Thoracic aorta (tissue), 2 donors: ENCODE measurements at places on chromosomes 4 and X. TPM values are rescaled to one million over a fixed set of nuclear protein-coding genes. Genes with fewer than 3 reads are reported as not detected.

DNA sequence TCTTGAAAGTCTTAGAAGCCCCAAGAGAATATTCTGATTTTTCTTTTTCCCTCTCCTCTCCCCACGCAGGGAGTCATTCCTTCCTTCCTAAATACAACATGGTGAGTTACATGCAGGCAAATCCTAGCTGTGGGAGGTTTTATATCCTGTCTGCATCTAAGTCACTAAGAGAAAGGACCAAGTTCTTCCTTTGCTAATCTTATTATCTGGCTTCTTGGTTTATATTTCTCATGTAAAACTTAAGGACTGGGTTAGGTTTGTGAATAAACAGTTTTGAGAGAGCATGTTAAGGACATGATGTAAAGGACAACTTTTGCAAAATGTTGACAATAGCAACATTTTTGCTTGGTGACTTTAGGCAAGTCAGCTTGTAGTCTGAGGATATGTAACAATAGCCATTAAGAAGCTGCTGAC, 5.1 kb upstream of the CXCL9 start:
- no peak for DNase-seq

The TEC gene
- total RNA-seq: 12.8 TPM

DNA sequence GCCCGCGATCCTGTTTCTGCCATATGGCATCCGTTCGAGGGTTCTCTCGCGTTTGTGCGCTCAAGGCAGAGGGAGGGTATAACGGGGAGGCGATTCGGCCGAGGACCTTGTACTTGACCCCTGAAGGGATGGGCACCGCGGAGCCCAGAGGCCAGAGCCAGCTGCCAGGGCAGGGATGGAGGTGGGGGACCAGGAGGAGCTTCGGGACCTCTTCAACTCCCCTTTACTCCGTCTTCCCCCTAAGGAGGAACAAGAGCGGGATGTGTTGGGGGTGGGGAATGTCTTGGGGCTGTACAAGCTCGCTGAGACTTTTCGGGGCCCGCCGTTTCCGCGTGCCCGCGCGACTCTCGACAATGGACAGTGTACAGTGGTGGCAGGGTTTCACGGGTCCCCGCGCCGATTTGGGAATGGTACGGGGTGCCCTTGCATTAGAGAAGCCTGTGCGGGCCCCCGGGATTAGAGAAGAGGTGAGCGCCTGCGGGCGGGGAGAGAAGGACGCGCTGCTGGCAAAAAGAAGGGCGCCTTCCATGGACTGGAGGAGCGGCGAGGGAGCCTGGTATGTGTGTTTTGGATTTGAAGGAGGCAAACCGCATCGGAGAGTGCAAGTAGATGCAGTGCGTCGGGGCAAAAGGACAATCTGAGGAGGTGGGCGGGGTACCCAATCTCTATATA, 760 bp downstream of the UGT8 start:
- no peak for DNase-seq

GRCh38 chr4:173138624-173139023, 30.0 kb upstream of the GALNT7 start:
- DNase-seq: no peak

The L1CAM gene
- 1.1 TPM for total RNA-seq

DNA sequence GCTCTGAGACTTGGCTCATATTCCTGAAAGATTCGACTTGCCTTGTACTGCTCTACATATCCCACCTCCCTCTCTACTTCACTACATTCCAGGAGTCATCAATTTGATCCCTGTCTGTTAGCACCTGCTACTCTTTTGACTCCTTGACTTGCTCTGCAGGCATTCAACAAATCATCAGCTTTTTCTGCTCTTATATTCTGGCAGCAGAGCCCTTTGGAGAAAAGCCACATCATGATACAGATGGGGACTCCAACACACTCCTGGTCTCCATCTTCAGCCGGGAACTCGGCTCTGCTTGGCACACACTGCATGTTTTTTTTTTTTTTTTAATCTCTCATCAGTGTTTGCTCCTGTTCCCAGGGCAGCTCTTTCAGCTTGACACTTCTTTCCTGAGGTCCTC, 293.2 kb upstream of the LCORL start:
- DNase-seq: no peak

The CRMP1 gene
- 1.8 TPM for total RNA-seq

- no peak for DNase-seq
Observed at GRCh38 chrX:10555846-10556245, 64.5 kb downstream of the MID1 start.

The MAGEE2 gene
- 0.68 TPM for total RNA-seq

GRCh38 chr4:41679991-41680390, 68.5 kb downstream of the PHOX2B start:
- DNase-seq: no peak

DNA sequence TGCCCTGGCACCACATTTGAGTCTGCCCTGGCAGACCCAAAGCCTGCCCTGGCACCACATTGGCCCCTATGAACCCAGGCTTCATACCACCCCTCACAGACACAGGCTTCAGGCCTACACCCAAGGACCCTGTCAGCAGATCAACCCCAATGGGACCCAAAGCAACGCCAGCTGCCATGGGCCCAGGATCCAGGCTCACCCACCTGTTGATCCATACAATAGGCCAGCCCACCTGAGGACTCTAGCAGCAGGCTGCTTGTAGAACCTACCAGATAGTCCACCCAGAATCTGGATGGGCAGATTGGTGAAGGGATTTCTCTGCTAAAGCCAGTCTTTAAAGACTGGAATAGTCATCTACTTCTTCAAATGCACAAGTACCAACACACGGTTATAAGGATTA, 114.4 kb downstream of the LAS1L start:
- DNase-seq: no peak

- DNase-seq: no peak
Observed at GRCh38 chrX:36214924-36215323, 295.4 kb downstream of the CFAP47 start.

The PWWP3B gene
- 0.21 TPM for total RNA-seq

GRCh38 chrX:119401569-119401968, 2.4 kb downstream of the SLC25A43 start:
- no peak for DNase-seq

DNA sequence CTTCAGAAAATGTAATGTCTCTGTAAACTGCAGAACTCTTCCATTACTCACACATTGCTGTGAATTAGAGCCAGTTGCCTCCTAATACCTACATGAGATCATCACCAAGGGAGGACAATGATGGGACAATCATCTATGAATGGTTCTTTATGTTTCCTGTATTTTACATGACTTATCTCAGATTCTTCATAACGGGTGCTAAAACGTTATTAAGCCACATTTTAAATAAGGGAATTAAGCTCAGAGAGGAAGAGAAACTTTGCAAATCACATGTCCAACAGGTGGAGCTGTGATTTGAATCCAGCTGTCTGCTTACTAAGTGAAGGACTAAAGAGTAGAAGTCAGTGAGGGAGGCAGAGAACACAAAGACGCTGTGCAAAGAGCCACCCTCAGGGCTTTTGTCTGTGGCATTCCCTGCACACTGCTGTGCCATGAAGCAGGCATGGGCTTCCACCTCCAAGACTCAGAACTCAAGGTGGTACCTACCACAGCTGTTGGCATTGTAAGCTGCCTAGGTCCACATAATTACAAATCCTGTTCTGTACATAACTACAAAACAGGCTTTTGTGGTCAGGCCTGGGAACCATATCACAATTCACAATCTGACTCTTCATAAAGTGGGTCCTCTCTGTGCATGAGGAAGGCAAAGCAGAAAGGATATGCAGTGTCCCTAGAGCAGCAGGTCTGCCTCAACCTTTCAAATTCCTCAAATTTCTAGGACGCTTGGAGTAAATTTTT, 12.8 kb downstream of the TBC1D9 start:
- no peak for DNase-seq

The MAGEB1 gene
- not detected for total RNA-seq

DNA sequence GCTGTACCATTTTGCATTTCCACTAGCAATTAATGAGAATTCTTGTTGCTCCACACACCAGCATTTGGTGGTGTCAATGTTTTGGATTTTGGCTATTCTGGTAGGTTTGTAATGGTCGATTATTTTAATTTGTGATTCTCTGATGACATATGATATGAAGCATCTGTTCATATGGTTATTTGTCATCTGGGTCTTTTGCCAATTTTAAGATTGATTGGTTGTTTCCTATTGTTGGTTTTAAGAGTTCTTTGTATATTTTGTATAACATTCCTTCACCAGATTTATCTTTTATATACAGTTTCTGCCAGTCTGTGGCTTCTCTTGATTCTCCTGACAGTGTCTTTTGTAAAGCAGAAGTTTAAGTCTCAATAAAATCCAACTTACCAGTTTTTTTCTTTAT, 18.5 kb upstream of the BDH2 start:
- no peak for DNase-seq

DNA sequence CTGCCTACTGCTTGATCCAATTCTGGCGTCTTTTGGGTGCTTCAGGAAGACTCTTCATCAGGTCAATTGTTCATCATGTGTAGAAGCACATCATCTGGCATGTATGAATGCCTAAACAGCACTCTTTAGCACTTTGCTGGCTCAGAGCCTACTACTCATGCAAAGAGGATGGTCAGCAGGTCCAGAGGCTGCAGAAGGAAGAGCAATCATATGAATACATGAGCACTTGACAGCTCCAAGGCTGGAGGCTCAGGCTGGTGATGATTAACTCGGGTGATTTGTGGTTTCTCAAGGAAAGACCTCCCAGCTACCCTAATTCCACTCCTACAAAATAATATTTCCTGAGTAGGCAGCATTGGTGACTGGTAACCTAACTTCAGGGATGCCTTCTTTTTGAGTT, 103.8 kb upstream of the CXCL13 start:
- DNase-seq: no peak

GRCh38 chr4:89463341-89463740, 155.7 kb upstream of the GPRIN3 start:
- no peak for DNase-seq

DNA sequence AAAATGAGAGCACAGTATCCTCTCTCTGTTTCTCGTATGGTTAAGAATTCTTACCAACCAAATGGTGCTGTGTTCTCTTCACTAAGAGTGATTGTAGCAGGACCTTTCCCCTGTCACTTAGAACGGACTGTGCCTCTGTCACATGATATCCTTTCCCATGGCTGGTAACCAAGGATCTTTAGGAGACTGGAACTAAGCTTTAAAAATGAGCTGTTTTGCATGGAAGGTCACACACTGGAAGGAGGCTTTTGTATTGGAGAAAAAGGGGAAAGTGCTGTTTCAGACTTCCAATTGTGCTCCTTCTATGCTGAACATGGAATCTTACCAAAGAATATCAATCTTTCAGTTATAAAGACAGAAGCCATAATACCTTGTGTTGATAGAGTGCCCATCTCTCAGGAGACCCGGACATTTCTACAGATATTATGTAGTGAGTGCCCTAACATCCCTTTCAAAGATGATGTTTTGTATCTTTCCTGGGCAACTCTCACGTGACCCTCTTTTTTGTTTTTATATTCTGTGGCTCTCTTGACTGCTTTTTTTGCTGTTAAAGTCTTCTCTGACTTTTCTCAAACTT, 148.6 kb downstream of the SLC4A4 start:
- DNase-seq: no peak

GRCh38 chrX:131778269-131779218, 234.7 kb downstream of the OR13H1 start:
- no peak for DNase-seq

The HSFX4 gene
- not detected for total RNA-seq
